ENCODE measurements at places on chromosomes 2 and 18.

DNA sequence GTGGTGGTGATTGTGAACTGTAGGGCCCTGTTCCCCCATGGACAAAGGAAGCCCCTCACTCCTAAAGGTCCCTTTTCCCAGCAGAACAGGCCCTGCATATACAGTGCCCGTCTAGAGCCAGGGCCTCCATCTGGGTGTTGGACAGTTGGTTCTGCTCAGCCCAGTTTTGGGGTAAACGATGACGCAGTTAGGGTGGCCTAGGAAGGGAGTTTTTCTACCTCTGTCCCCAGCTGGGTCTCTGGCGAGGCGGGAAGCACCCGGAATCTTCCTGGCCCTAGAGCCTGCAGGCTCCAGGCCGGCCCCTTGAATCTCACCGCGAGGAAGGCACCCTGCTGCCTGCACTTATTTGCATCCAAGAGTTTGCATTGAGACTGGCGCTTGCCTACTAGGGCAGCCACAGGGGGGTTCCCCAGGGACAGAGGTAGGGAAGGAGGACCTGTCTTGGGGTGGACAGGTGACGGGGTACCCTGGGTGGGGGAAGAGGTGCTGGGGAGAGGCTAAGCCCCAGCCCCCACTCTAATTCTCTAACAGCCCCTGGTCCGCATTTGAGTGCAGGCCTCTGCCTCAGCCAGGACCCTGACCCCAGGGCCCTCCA is 529 bp upstream of the MTA3 start:
- no peak for DNase-seq

GRCh38 chr2:236663287-236664101 is 93.9 kb downstream of the ACKR3 start:
- no peak for DNase-seq

- no peak for DNase-seq
Observed at GRCh38 chr2:217289907-217290280, 430.0 kb upstream of the TNP1 start.

GRCh38 chr2:240247868-240248720 is 107.6 kb upstream of the OTOS start:
- no peak for DNase-seq

GRCh38 chr2:121189011-121189410 is 96.0 kb downstream of the TFCP2L1 start:
- no peak for DNase-seq

DNA sequence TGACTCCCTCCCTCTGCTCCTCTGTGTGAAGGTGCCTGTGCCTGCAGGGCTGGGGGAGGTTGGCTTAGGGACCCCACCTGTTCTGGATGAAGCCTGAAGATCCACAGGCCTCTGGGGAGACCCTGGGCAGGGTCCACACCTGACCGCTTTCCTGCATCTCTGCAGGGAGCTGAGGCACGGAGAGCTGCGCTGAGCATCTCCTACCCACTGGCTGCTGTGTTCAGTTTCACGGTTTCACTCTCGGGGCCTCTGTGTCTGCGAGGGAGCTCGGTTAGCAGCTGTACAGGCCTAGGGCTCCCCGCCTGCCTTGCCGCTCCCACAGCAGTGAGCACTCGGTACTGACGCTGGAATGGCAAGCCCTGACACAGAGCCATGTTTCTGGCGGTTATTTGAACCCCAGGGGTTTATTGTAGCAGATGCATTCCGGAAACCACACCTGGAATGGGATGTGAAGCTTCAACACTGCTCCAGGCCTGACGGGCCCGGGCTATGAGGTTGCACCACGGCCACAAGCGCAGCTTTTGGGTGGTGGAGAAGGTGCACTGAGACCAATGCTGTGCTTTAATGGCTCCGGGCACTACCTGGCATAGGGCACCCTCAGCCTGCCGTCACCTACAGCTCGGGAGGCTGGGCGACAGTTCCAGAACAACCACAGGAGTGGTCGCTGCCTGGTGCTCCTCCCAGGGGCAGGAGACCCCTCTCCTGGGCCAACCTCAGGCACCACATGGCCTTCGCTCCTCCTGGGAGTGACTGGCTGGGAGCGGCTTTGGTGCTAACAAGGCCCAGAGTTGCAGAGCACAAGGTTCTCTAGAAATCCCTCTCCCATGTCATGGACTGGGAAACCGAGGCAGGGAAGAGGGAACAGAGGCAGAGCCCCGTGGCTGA is 257.9 kb downstream of the NDUFA10 start:
- no peak for DNase-seq

DNA sequence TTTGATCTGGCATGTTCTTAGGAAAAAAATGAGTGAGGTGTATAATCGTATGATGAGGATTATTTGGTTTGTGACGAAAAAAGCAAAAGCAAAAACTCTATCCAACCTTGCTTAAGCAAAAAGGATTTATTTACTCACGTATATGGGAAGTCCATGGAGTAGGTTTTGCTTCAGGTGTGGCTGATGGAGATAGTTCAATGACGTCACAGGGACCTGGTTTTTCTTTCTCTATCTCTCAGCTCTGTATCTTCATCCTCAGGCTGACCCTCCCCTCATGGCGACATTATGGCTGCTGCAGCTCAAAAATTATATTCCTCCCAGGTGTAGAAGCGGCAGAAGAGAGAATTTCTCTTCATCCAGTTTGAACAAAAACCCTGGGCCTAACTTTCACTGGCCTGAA is 8.9 kb downstream of the TMSB10 start:
- DNase-seq = no peak

- DNase-seq = no peak
Observed at GRCh38 chr2:42029171-42029570, 18.6 kb upstream of the PKDCC start.

DNA sequence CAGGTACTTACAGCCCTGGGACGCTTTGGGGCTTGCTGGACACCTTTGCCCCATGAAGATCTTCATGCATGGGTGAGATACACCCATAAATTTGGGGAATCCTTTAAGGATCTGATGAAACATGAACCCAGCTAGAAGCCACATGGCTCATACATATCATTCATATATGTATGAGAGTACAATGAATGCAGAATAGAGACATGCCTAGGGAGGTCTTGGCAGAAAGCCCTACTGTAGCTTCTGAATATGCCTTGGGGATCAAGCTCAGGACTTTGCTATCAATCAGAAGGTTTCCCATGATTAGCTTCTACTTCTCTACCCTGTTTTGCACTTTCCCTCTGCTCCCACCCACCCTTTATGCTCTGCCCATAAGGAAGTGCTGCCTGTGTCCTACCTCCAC is 368.4 kb downstream of the LPIN1 start:
- no peak for DNase-seq

- no peak for DNase-seq
Observed at GRCh38 chr2:115386465-115386864, 944.0 kb downstream of the DPP10 start.

Data from T-cell (primary cell).